ENCODE measurements at places on chromosomes 12 and 14. TPM values are rescaled to one million over a fixed set of nuclear protein-coding genes. Genes with fewer than 3 reads are reported as not detected.

The DHH gene
- 1.2 TPM for total RNA-seq

- no peak overlapping the region for H3K4me3 ChIP-seq
- peaks cover 22% of the 10 kb centered on the region for H3K4me1 ChIP-seq
- DNase-seq, result no peak
Measured at GRCh38 chr14:73234586-73235394, 2.5 kb upstream of the PAPLN start.

GRCh38 chr12:27424631-27425230 is 21.8 kb upstream of the SMCO2 start:
- no peak overlapping the region for H3K4me3 ChIP-seq
- DNase-seq, result no peak
- H3K4me1 ChIP-seq, result peaks cover 5% of the 10 kb centered on the region
- peak overlapping the region; percentile 68 for H3K27ac ChIP-seq
- H3K36me3 ChIP-seq, result no peaks in the 10 kb centered on the region

DNA sequence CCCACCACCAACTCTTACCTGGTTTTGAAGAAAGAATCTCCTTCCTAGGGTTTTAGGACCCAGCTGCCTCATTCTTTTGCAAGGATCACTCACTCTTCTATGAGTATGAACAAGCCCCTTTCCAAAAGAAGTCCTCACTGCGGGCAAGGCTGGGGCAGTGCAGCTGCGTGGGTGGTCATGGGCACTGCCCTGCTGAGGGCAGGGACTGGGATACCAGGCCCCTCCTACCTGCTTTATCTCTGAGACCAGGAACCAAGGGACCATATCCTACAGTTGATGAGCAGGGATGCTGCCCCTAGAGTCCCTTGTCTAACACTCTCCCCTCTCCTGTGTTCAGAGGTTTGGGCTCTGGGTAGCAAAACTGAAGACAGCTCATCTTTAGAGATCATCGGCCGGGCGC is 20.5 kb downstream of the HPD start:
- no peaks in the 10 kb centered on the region for H3K27me3 ChIP-seq
- H3K4me1 ChIP-seq, result no peaks in the 10 kb centered on the region
- no peaks in the 10 kb centered on the region for H3K36me3 ChIP-seq
- no peak for DNase-seq

- no peaks in the 10 kb centered on the region for H3K4me1 ChIP-seq
- no peak overlapping the region for H3K4me3 ChIP-seq
- DNase-seq, result no peak
- no peaks in the 10 kb centered on the region for H3K36me3 ChIP-seq
Measured at GRCh38 chr12:51760231-51760630, 88.3 kb downstream of the FIGNL2 start.

GRCh38 chr14:55404173-55404854 is 7.3 kb downstream of the ATG14 start:
- no peaks in the 10 kb centered on the region for H3K36me3 ChIP-seq
- H3K27ac ChIP-seq, result peak overlapping the region; percentile 53
- no peak for DNase-seq
- no peak overlapping the region for H3K4me3 ChIP-seq
- H3K27me3 ChIP-seq, result no peaks in the 10 kb centered on the region

GRCh38 chr12:26135010-26135420 is 10.2 kb upstream of the BHLHE41 start:
- peak; percentile 43 for DNase-seq
- no peak overlapping the region for H3K4me3 ChIP-seq
- no peaks in the 10 kb centered on the region for H3K27me3 ChIP-seq

- no peak overlapping the region for H3K4me3 ChIP-seq
- no peaks in the 10 kb centered on the region for H3K27me3 ChIP-seq
- H3K36me3 ChIP-seq, result peaks cover 8% of the 10 kb centered on the region
- peaks cover 21% of the 10 kb centered on the region for H3K4me1 ChIP-seq
Measured at GRCh38 chr12:76863837-76864236, 15.0 kb downstream of the CSRP2 start.

The ATF7 gene
- total RNA-seq, result 24.4 TPM

DNA sequence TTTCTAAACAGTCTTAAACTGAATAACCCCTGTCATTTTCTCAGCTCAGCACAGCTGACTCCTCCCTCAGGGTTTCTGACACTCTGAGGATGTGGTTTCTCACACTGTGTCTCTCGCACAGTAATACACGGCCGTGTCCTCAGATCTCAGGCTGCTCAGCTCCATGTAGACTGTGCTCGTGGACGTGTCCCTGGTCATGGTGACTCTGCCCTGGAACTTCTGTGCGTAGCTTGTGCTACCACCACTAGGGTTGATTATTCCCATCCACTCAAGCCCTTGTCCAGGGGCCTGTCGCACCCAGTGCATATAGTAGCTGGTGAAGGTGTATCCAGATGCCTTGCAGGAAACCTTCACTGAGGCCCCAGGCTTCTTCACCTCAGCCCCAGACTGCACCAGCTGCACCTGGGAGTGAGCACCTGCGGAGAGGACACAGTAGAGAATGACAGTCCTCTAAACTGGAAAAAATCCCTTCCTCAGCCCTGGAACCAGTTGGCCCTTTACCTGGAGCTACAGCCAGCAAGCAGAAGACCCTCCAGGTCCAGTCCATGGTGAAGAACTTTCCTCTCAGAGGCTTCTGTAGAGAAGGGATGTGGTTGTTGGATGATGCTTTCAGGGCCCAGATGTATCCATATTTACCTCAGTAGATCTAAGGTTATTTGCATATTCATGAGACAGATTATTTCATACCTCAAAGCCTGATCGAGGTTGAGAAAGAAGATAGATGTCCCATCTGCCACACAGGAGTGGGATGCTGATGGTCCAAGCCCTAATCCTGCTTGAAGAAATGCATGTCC is 984.8 kb downstream of the TMEM121 start:
- H3K36me3 ChIP-seq, result no peaks in the 10 kb centered on the region
- no peak for DNase-seq
- no peaks in the 10 kb centered on the region for H3K27me3 ChIP-seq
- H3K4me1 ChIP-seq, result no peaks in the 10 kb centered on the region
- no peak overlapping the region for H3K27ac ChIP-seq
- H3K4me3 ChIP-seq, result no peak overlapping the region

DNA sequence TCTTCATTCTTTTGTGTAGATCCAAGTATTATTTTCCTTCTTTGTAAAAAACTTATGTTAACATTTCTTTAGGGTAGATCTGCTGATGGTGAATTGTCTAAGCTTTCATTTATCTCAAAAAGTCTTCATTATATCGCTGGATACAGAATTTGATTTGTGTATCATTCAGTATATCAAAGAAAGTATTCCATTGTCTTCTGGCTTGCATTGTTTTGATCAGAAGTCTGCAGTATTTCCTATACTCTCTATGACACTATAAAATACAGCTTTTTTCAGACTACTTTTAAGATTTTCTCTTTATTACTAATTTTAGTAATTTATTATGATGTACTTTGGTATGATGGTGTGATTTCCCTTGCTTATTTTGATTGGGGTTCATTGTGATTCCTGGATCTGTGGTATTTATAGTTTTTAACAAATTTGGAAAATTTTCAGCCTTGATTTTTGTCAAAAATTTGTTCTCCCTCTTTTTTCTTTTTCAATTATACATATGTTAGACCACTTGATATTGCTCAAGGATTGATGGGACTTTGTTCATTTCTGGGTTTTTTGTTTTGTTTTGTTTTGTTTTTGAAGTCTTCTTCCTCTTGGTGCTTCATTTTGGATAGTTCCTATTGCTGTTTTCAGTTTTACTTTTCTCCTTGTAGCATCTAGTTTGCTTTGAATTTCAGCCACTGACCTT is 176.5 kb downstream of the ZFP36L1 start:
- DNase-seq, result no peak
- no peaks in the 10 kb centered on the region for H3K27me3 ChIP-seq

DNA sequence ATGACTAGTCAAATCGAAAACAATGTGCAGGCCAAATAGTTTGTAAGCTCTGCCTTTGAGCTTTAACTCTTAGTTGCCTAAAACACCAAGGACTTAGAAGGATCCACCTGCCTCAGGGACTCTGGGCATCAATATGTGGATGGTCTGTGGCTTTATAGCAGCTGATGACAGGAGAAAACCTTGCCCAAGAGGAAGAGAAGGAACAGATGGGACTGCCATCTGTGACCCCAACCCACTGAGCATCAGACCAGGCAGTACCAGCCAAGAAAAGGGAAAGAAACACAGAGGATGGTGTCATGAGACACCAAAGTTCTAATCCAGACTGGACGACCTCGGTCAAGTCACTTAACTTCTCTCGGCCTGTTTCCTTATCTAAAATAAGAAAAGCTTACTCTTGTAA is 12.7 kb downstream of the TGFB3 start:
- no peaks in the 10 kb centered on the region for H3K27me3 ChIP-seq
- peaks cover 18% of the 10 kb centered on the region for H3K36me3 ChIP-seq
- DNase-seq, result no peak
- peaks cover 23% of the 10 kb centered on the region for H3K4me1 ChIP-seq

The SIX1 gene
- 5.1 TPM for total RNA-seq

GRCh38 chr14:24110523-24110922 is 4.1 kb upstream of the DCAF11 start:
- no peaks in the 10 kb centered on the region for H3K36me3 ChIP-seq
- no peak overlapping the region for H3K27ac ChIP-seq
- H3K27me3 ChIP-seq, result no peaks in the 10 kb centered on the region
- no peak overlapping the region for H3K4me3 ChIP-seq
- no peak for DNase-seq

The DEGS2 gene
- 0.28 TPM for total RNA-seq

The GPR33 gene
- total RNA-seq, result not detected

DNA sequence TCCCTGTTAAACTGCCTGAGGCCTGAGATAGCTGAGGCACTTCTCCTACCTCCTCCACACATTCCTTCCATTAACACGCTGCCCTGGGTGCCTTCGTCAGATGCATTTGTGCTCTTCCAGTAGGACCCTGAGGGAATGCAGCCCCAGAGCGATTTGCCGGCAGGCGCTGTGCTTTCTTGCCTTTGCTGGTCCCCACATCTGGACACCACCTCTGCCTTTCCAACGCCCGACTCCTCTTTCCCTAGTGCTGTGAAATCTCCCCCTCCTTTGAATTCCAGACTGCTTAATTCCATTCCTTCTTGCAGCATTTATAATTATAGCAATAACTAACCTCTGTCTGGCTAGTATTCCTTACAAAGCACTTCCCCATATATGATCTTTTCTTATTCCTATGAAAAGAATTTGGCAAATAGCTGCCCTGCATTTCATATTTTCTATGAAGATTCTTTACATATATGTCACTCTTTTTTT is 88.4 kb downstream of the C12orf75 start:
- no peaks in the 10 kb centered on the region for H3K4me1 ChIP-seq
- H3K4me3 ChIP-seq, result no peak overlapping the region
- no peaks in the 10 kb centered on the region for H3K27me3 ChIP-seq

The PPP1R36 gene
- total RNA-seq, result not detected

The BICDL1 gene
- total RNA-seq, result 4.4 TPM

DNA sequence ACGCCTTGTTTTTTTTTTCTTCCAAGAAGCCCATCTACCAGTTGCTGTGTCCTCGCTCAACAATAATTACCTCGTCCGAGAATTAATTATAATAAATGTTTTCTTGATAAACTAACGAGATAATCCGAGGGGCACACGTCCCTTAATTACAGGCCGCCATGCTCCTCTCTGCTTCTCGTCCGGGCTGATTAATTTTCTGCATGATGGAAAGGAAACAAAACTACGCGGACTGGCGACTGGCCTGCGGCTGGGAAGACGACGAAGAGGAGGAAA is 2.2 kb downstream of the OTX2 start:
- peaks cover 26% of the 10 kb centered on the region for H3K27me3 ChIP-seq
- H3K4me3 ChIP-seq, result peak overlapping the region; percentile 51
- peaks cover 11% of the 10 kb centered on the region for H3K4me1 ChIP-seq
- DNase-seq, result no peak

The GALC gene
- 24.0 TPM for total RNA-seq

DNA sequence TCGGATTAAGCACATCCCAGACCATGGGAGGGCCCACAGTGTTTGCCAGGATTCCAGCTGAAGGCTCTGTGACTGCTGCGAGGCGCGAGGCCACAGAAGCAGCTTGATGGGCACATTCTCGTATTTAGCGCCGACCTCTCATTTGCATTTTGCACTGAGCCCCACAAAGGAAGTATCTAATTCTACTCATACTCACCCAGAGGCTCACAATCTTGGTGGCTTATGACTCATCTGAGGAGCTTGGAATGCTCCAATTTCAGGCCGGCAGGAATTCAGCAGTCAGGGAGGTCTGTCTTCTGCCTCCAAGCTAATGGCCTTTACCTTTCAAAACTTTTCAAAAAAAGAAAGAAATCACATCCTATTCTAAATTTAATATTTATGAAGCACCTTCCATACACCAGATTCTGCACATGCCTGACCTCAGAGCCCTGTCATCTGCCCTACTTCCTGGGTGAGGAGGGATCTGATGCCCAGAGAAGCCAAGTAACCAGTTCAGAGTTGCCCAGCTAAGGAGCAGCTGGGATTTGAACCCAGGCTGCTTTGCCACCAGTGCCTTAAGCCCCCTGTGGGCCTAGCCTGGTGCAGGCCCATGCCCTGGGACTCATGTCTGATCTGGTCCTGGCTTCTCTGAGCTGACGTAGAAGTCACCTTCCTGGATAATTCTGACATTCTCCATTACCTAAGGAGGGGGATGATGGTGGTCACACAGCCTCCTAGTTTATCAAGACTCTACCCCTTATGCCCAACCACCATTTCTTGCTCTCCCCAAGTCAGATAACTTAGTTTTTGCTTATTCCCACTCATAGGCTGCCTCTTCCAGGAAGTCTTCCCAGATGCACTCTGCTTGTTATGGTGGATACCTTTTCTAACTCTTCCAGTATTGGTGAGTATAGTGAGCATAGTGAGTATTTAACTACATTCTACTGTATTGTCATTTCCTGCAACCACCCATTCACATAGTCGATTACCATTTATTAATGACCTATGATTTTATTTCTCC is 198.9 kb downstream of the RBM19 start:
- H3K36me3 ChIP-seq, result no peaks in the 10 kb centered on the region
- no peak overlapping the region for H3K27ac ChIP-seq
- H3K4me1 ChIP-seq, result no peaks in the 10 kb centered on the region
- peaks cover 4% of the 10 kb centered on the region for H3K27me3 ChIP-seq

DNA sequence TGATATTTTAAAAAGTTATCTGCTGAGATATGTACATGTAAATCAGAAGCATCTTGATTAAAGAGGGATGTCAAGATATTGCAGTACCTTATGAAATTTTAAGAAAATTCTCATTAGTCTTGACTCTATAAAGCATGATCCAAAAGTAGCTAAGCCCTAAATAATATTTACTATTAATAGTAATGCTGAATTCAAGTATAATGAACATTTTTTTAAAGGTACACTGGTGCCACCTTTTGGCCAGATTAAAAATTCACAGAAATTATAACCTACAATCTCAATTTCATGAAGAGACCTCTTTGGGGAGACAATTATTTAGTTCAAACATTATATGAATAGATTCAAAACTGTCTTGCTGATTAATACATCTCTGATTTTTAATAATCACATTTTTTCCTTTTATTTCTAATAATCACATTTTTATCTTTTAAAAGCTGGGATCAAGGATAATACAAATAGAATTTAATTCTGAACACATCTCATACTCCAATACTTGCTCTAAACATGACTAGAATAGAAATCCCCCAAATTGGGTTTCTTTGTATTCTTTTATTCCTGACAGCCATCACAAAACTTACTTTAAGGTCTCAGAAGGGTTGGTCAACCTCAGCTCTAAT is 13.4 kb downstream of the AKAP5 start:
- no peak overlapping the region for H3K27ac ChIP-seq
- no peak overlapping the region for H3K4me3 ChIP-seq
- no peaks in the 10 kb centered on the region for H3K4me1 ChIP-seq
- no peaks in the 10 kb centered on the region for H3K27me3 ChIP-seq
- no peak for DNase-seq

The SLC6A12 gene
- 1.8 TPM for total RNA-seq
